ENCODE measurements at places on chromosomes 5 and 9.

- peak; percentile 88 for DNase-seq
These were observed 56.7 kb downstream of the AOPEP start for GRCh38 chr9:94783102-94783682.

DNA sequence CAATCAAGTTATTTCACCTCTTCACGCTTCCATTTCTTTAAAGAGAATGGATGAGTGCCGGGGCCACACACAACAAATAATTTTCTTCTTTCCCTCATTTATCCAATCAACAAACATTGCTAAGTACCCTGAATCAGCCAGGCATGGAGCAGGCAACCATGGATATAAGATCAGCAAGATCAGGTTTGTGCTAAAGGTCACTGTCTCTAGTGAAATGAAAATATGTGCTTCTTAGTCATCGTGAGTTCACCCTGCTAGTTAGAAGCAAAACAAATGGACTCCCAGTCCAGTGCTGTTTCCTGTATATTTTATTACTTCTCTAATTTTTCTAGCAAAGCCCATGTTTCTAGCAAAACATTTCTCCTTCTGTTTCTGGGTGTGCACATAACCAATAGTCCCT, 629.2 kb downstream of the BNC2 start:
- peak; percentile 33 for DNase-seq

- no peak for DNase-seq
These were observed 379.7 kb upstream of the IRX2 start for GRCh38 chr5:3131161-3131560.

DNA sequence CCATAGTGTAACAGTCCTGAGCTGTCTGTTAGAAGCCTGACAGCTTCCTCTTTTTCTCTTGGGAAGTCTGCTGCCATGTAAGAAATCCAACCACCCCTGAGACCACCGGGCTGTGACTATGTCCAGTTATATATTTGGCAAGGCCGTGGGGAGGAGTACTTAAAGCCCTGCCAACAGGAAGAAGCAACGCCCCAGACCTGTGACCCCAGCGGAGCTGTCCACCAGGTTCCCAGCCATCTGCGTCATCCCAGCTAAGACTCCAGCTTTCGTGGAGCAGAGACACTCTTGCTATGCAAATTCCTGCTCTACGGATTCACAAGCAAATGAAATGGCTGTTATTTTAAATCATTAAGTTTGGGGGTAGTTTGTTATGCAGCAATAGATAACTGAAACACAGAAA, 417.3 kb downstream of the TLE4 start:
- DNase-seq = no peak

DNA sequence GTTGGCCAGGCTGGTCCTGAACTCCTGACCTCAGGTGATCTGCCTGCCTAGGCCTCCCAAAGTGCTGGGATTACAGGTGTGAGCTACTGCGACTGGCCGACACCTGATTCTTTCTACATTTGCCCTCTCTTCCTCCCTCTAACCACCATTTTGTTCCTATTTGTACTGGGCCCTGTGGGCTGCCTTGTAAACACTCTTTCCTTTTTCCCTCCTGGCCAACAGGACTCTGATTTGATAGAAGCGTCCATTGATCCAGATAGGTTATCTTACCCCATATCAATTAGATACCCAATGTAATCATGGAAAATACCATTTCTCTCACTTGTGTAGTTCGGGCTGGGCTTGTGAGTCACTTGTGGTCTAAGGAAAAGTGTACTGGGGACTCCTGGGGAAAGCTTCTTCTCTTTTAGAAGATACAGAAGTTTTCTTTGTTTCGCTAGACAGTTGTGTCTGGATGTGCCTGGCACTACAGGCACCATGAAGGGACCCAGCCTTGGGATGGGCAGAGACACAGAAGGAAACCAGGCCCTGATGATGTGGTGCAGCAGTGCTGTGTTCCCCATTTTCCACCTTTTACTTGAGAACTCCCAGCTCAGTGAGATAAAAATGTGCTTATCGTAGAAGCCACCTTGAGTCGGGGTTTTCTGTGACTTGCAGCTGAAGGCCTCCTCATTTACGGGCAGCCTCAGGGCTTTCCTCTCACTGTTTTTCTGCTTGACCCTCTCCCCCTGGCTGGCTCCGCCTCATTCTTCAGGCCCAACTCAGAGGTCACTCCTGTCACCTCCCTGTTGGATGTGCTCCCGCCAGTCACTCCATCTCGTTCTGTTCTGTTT, 32.8 kb upstream of the CPEB4 start:
- no peak for DNase-seq

- DNase-seq = no peak
These were observed 340.6 kb upstream of the DAB2 start for GRCh38 chr5:39765366-39765765.

GRCh38 chr9:79568337-79569101, 3.2 kb upstream of the TLE4 start:
- DNase-seq = no peak

DNA sequence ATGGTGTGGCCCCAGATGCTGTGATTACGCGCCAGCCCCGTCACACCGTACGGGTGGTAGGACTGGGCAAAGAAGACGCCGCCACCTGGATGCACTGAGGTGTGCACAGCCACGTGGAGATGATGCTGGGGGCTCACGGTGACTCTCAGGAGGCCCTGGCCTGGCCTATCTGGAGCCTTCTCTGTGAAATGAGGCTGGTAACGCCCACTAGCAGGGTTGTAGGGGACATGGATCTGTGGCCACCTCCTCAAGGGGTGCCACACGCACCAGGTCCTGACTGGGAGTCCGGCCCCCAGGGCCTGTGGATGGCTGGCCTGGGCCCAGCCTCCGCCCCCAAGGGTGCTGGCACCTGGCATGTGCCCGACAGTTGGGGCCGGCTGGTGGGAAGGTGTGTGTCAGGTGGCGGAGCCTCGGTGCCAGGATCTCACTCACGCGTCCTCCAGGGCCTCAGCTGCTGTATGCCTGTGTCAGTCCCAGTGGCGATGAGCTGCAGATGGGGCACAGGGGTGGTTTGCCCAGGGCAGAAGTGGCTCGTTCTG, 32.4 kb downstream of the NEK6 start:
- DNase-seq = no peak

DNA sequence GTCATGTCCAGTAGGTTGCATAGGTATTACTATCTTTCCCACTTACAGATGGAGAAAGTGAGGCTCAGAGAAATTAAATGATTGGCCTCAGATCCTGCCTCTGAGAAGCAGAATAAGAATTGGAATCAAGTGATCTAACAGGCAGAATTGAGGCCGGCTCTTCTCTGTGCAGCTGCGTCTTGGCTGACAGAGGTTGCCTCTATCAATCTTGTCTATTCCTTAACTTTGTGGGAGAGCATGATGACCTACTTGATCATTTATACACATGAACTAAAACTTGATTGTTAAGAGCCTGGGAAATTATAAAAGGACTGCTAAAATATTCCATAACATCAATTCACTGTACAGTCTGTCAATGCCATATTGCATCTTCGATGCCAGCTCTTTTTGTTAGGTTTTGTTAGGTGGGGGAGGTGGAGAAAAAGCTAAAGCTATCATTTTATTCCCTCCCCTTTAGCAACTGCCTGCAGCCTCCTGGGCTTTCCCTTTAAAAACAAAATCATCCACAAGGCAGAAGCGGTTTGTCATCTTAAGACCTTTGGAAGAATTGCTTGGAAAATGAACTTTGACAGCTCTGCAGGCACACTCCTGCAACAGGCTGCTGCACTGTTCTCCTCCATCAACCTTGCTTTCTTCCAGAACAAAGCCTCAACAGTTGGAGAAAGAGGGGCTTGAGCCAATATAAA, 247.4 kb downstream of the SMARCA2 start:
- no peak for DNase-seq

- no peak for DNase-seq
These were observed 434.7 kb upstream of the ZNF608 start for GRCh38 chr5:125181159-125181558.

- peak; percentile 84 for DNase-seq
These were observed 8.7 kb upstream of the GFRA3 start for GRCh38 chr5:138282920-138283742.

DNA sequence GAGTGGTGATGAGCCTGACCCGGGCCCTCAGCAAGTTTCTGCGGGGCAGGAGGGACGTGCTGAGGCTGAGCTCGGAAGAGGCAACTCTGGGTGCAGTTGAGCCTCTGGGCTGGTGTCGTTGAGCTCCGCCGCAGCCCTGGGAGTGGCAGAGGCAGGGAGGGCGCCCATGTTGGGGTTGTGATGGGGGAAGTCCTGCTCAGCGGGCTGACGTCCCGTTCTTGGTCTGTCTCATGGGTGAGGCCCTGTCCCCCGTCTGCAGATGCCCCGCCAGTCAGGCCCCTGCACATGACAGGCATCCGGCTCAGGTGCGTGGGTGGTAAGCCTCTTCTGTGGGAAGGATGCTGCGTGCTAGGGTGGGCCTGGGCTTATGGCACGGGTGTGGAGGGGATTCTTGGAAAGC, 64.3 kb downstream of the RXRA start:
- no peak for DNase-seq

- no peak for DNase-seq
These were observed 74.0 kb downstream of the PCSK5 start for GRCh38 chr9:75964427-75964826.

DNA sequence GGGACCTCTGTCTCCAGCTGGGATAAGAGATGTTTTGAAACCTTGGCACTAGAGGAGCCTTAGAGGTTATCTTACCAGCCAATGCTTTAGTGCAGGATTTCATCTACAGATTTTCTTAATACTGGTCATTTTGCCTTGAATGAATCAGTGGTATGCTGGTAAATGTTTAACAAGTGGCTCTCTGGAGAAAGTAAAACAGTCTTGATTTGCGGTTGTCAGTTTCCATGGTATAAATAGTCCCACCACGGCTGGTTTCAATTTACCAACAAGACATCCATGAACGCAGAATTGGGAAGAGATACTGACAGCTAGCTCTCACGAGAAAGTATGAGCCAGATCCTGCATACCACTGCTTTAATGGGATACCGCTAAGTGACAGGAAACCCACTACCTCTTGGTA, 56.7 kb upstream of the CXCL14 start:
- DNase-seq = no peak

DNA sequence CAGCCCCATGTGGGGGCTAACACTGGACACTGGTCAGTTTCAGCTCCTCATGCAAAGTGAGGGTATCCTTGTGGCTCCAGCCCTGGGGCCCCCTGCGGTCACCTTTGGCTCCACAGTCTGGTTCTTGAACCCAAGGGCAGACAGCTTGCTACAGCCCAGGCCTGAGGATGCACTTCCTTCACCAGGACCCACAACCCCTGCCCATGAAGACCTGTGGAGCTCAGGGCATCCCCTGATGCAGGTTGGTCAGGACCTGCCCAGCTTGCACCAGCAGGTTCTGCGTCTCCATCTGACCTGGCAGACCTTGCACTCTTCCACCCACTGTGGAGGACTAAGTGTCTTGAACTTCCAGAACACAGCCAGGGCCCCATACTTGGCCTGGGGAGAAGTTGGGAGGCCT, 3.7 kb upstream of the MRNIP start:
- DNase-seq = no peak

DNA sequence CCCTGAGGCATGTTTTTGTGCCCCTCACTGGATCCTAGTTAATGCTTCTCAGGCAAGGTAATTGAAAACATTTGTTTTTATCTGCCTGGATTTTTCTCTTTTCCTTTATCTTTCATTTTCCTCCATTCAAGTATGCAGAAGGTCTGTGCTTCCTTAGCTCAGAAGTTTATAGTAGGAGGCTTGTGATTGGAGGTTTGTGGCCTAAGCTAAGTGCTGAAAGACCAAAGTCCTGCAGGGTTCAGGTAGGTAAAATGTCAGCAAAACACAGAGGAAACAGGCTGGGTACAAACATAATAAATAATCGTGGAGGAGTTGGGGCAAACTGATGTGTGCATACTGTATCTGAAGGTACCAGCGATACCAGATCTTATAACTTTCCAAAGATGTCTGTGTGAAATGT, 230.9 kb upstream of the KLF4 start:
- no peak for DNase-seq

- DNase-seq = peak; percentile 79
These were observed 22.0 kb upstream of the AK3 start for GRCh38 chr9:4762886-4763541.

GRCh38 chr9:21554813-21555212, 72.7 kb upstream of the IFNE start:
- DNase-seq = peak; percentile 21

DNA sequence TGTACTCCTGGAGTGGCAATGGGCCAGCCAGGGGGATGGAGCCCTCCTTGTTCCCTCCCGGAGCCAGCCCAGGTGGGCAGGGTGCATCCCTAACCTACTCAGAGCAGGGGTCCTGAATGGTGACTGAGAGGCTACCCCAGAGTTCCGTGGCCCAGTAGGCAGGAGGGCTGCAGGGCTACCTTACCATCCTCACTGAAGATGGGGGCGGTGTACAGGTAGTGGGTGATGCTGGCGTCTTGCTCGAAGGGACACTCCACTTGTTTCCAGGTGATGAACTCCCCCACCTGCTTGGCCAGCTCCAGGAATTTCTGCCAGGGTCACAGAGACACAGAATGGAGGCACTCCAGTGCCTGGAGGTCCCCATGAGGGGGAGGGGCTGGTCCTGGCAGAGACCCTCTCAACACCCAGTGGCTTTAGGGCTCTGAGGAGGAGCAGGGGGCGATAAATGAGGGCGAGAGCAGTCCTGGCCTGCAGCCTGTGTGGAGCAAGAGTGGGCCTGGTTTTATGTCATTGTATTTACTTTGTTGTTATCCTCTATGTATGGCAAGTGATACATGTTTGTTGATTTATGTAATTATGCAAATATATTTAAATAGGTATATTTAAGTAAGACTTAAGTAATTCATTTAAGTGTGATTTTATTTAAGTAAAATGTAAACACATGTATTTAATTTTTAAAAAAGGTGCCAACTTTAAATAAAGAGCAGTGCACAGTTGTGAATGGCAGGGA, 39.9 kb upstream of the RNF130 start:
- DNase-seq = no peak

GRCh38 chr9:126722922-126723806, 81.7 kb upstream of the ZBTB43 start:
- DNase-seq = no peak

DNA sequence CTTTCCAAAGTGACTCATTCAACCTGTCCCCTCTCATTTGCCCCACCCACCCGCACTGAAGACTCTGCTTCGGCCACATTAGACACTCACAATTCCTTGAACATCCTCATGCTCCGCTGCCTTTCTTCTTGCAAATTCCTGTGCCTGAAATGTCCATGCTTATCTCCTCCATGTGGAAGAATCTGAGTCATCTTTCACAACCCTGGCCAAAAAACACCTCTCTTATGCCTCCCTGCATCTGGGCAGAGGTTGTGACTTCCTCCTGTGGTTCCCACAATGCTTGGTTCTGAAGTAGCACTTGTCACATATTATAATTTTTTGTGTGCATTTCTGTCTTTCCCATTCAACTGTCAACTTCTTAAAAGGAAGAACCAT, 238.6 kb downstream of the ENC1 start:
- no peak for DNase-seq

GRCh38 chr5:89480406-89481007, 597.5 kb upstream of the MEF2C start:
- no peak for DNase-seq

- no peak for DNase-seq
These were observed 102.9 kb upstream of the LRRTM2 start for GRCh38 chr5:138978080-138978479.

DNA sequence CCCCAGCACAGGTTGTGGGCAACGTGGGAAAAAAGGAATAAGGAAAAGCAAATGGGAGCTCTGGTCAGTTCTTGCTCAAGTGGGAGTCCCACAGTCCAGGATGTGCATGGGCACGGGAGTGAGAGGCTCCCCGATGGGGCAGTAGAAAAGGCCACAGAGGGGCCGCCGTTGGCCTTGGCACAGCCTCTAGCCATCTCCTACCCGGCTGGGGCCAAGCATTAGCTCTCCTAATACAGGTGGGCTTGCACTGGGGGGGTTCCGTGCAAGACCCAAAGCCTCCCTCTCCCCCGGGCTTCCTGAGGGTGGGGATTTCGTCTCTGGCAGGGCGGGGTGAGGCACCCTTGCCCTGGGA, 212.2 kb upstream of the MVB12B start:
- no peak for DNase-seq
